CD4-positive, alpha-beta T cell treated with Interleukin-21 for 1 hour (primary cell): ENCODE measurements at places on chromosomes 6 and 20.

GRCh38 chr6:79170959-79171358 is 63.5 kb downstream of the HMGN3 start:
- no peak for DNase-seq

DNA sequence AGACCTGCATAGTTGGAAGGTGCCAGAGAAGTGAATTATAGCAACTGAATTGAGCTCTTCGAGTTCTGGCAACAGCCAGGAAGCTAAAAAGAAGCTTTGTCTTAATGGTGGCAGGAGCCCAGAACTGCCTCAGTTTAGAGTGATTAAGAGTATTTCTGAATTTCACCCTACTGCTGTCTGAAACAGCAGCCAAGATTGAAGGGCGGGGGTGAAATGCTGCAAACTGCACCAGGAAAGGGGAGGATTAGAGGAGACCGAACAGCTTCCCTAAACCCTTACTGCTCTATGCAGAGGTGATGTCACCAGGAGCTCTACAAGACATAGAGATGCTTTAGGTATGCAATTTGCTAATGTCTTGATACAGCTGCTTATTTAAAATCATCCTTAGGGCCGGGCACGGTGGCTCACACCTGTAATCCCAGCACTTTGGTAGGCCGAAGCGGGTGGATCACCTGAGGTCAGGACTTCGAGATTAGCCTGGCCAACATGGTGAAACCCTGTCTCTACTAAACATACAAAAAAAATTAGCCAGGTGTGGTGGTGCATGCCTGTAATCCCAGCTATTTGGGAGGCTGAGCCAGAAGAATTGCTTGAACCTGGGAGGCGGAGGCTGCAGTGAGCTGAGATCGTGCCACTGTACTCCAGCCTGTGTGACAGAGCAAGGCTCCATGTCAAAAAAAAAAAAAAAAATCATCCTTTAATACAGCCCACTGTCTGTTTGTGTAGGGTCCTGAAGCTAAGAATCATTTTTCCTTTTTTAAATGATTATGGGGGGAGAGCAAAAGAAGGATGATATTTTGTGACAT is 91.7 kb upstream of the IYD start:
- no peak for DNase-seq

- DNase-seq: no peak
These were observed 194.2 kb upstream of the ZNF184 start for GRCh38 chr6:27667016-27667656.

GRCh38 chr6:118148561-118148960 is 241.5 kb downstream of the SLC35F1 start:
- DNase-seq: no peak

DNA sequence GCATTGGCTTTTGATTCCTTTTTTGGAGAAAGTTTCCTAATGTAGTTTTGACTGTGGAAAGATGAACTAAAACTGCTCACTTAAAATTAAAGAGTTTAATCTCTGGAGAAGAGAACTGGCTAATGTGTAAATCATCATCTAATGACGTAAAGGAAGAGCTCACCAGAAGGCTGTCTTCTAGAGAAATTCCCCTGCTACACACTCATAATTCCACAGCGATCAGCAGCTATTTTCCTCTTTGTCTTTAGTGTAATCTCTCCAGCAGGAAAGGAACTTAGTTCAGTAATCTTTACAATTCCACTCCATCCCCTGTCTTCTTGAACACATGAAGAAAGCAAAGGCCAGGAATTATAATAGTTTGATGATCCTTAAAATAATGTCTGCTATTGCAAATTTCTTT is 15.8 kb downstream of the SPTLC3 start:
- DNase-seq: no peak

- no peak for DNase-seq
These were observed 46.6 kb upstream of the AFDN start for GRCh38 chr6:167779993-167780655.
